ENCODE measurements at places on chromosomes 6 and 20.

DNA sequence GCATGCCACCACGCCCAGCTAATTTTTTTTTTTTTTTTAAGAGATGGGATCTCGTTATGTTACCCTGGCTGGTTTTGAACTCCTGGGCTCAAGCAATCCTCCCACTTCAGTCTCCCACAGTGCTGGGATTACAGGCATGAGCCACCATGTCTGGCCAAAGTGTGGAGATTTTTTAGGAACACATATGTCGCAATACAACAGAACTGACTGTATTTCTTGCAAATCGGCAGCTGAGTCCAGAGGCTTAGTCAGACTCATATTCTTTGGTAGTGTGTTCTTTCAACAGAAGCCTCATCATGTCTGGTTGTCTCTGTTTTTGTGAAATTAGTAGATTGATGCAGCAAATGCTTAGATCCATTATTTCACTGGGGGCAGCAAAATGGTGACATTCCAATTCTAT is 23.9 kb upstream of the CD164 start:
- DNase-seq: no peak

GRCh38 chr6:147310521-147310920 is 106.3 kb downstream of the STXBP5 start:
- DNase-seq: no peak

- DNase-seq: no peak
Measured at GRCh38 chr20:3699037-3699436, 13.4 kb downstream of the SIGLEC1 start.

DNA sequence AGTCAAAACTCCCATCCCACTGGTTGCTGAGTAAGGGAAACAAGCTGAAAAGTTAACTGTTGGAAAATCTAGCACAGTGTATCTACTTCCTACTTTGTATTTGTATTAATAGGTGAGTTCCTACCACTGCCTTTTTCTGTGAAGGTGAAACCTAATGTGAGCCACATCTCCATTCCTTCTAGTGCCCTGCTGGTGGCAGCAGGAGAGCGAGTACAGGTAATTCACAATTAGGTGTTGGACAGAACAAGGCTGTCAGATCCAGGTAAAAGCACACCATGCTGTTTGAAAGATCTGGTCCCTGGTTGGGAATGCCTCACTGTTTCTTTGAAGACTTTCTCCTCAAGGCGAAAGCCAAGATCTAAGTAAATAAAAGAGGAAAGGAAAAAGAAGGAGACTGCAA is 528.4 kb downstream of the PKHD1 start:
- no peak for DNase-seq

GRCh38 chr20:9054176-9054575 is 14.7 kb upstream of the PLCB4 start:
- DNase-seq: no peak

DNA sequence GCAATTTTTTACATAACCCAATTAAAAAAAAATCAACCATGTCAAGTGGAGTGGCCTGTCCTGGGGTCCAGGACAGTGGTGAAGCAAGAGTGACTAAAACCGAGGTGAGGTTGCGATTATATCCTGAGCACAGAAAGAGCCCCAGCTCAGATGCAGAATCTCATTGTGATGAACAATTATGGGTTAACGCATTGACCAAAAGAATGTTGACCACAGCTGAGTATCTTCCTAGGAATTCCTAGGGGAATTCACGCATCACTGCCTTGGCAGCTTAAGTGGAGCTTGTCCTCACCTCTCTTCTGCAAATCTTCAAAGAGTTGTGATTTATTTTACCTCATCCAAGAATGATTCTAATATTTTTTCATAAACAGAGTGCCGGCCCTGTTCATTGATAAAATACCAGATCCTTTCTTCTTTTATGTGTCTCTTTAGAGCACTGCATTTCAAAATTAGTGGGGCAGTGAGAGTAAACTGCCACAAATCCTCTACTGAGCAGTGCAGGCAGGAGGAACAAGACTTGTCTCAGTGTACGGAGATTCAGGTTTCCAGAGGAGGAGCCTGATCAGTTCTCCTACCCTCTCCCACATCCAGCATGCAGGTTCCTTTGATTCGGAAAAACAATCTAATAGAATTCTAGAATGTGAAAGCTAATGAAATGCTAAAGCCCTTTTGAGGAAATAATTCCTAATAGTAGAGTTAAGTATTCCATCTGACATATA is 60.1 kb upstream of the ZNF184 start:
- DNase-seq: no peak

DNA sequence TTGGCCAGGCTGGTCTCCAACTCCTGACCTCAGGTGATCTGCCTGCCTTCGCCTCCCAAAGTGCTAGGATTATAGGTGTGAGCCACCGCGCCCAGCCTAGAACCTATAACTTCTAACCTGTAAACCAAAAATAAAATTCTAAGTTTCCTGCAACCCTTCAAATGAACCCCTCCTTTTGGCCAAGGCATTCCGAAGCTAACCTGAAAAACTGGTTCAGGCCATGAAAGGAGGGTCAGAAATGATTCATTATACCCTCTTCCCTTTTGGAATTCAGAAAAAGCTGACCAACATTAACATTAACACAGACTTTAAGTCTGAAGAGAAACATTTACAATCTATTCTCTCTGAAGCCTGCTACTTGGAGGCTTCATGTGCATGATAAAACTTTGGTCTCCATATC is 165.1 kb downstream of the TINAG start:
- no peak for DNase-seq

DNA sequence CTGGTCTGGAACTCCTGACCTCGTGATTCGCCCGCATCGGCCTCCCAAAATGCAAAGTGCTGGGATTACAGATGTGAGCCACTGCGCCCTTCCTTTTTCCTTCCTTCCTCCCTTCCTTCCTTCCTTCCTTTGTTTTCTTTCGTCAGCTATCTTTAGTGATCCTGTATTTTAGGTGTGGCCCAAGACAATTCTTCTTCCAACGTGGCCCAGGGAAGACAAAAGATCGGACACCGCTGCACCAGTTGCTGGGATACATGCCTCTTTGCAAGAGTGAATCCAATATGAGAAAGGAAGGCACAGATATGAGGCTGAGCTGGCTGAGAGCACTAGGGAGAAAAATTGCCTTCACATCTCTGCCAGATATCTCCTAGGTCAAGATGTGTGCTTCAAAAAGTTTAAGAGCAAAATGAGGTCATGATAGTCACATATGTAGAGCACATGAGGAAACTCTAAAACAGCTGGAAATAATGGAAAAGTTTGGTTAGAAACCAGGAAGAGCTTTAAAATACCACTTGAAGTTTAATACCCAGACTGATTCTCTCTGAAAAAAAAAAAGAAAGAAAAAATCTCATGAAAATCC is 41.8 kb downstream of the OR2B2 start:
- DNase-seq: no peak

DNA sequence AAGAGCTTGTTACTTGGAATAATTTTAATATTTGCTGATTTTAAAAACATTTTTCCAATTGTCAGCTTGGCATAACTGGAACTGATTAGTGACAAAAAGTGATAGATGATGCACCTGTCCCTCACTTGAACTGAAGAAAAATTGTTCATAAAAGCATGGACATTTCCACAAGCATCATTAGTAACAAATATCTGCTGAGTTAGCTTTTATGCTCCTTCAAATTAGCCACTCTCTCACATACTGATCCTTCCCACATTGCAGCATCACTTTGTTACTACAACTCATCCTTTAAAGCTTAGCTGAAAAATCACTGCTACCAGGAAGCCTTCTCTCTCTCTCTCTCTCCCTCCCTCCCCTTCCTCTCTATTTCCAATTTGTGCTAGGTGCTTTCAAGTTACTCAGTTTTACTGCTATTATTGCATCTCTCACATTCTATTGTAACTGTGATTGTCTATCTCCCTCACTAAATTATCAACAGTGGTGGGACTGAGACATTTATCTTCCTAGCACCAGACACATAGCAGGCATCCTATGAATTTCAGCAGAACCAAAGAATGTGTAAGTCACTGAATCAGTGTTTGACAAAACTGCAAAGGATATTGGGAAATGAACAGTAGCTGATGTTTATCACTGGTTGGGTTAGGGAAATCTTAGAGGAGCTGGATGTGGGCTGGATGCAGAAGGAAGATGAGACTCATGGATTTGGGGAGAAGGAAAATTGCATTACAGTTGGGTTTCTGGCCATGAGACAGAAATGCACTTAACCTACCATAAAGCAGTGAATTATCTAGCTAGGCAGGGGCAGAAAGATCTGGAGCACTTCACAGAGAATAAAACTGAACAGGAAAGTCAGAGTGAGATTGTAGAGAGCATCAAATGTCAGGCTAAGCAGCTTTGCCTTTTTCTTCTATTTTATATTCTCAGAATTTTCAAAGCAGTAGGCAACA is 128.4 kb upstream of the PLN start:
- no peak for DNase-seq

DNA sequence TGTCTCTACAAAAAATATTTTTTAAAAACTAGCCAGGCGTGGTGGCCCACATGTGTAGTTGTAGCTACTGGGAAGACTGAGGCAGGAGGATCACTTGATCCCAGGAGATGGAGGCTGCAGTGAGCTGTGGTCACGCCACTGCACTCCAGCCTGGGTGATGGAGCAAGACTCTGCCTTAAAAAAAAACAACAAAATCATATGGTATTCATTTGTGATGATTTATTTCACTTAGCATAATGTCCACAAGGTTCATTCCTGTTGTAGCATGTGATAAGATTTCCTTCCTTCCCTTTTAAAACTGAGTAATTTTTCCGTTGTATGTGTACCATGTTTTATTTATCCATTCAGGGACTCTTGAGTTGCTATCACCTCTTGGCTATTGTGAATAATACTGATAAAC is 26.2 kb downstream of the TMEM170B start:
- DNase-seq: no peak

GRCh38 chr20:62437927-62438326 is 10.6 kb upstream of the RBBP8NL start:
- no peak for DNase-seq

GRCh38 chr6:169176361-169176991 is 77.2 kb downstream of the THBS2 start:
- DNase-seq: no peak

DNA sequence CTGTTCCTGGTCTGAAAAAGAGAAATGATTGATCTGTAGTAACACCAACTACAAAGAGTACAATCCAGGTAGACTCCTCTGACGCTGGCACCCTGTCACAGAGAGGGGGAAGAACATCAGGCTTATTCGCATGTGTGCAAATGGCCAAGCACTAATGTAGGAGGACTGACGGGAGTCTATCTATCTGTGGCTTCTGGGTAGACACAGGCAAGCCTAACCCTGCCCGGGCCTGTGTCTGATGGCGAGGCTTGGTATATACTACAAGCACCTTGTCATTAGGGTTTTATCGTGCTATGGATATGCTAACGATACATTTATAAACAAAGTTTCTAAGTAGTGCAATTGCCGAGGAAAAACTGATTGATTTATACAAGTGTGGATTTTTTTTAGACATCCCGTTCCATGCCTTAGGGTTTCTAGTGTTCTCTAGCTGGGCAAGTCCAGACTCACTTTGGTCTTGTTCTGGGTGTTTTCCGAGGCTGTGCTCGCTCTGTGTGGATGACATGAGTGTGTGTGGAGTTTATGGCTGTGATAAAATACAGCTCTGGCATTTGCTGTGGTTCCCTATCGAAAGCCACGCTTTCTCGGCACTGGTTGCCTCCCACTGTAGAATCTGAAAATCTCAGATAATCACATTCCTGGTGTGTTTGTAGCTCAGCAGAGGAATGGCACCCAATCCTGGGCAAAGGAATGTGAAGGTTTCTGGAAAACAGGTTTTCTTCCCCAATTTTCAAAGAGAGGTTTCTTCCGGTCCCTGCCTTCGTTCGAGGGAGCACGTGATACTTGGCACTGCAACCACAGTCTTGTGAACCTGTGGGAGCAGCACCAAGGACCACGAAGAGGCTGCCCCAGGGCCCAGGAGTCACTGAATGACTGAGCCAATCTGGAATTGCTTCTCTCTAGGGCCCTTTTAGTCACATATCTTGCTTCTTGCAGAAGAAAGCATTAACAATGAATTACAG is 67.5 kb upstream of the EDN1 start:
- no peak for DNase-seq

DNA sequence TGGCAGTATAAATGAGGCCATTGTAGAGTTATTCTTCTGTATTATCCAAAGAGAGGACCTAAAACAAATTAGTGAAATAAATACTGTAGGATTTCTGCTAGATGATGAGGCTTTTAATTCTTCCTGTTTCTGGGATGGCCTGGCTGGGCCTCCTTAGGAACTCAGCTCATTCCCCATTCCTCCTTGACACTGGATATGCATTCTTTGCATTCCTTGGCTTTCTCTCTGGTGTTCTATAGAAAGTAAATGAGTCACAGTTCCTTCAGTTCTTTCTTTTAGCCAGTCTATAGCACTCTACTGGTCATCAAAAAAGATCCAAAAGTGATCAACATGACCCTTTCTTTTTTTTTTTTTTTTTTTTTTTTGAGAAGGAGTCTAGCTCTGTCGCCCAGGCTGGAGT is 8.6 kb downstream of the OR10C1 start:
- DNase-seq: no peak

DNA sequence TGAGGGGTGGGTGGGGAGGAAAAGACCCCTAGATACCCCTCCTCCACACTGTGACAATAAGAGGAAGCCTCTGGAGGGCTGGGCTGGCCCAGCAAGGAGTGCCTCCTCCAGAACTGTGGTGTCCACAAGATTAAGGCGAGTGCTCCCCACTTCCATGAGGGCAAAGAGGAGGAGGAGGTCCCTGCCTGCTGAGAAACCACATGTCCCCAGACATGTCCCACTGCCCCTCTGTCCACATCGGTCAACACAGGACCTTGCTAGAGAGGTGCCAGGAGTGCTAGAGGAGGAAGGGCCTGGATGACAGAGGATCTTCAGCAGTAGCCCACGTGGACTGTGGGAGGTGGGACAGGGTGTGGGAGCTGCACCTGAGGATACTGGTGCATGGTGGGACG is 3.1 kb downstream of the RAET1G start:
- no peak for DNase-seq

DNA sequence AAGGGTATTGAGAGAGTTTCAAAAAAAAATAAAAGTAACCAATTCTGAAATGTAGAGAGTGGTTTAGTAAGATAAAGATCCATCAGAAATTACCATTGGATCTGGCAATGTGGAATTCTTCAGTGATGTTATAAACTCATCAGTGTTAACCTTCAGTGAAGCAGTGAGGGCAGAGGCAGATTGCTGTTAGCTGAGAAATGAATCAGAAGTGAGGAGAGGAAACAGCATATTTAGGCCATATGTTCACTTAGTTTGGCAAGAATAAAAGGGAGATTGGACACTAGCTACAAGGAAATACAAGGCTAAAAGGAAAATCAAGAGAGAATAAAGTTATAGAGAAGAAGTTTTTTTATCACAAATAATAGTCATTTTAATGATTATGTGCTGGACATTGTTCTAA is 9.6 kb downstream of the KCNQ5 start:
- no peak for DNase-seq

DNA sequence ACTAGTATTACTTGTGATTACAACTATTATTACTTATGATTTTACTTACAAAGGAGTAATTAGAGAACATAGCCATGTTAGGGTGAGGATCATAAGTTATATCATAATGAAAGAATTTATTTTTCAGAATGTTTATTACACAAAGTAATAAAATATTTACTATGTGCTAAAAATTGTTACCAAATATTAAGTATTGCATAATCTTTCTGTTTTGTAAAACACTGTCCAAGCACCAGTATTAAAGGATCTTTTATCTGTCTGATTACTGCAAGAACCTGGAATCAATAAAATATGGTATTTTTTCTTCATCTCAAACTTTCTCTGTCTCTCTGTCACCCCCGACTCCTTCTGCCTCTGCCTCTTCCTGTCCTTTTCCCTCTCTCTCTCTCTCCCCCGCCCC is 250.1 kb downstream of the BCKDHB start:
- no peak for DNase-seq
